ENCODE measurements at places on chromosomes 13 and 19.

GRCh38 chr13:40024967-40025714 is 369.7 kb downstream of the COG6 start:
- DNase-seq: no peak

DNA sequence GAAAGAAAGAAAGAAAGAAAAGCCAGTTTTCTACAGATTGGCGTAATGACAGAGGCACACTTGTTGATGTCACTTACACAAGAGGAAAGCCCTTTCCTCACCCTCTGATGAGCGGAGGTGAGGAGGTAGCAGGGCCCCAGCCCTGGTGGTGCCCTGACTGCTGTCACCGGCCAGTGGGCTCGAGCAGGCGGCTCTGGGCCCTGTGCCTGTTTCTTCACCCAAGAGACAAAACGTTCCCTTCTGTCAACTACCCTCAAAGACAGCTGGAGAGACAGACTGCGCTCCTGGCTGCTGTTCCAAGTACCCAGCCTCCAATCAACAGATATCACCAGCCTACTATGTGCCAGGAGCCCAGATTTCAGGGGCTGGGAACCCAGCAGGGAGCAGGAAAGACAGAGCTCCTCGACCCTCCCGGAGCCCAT is 10.1 kb downstream of the EPS15L1 start:
- no peak for DNase-seq

- no peak for DNase-seq
Measured at GRCh38 chr13:20901668-20902437, 693 bp downstream of the XPO4 start.

DNA sequence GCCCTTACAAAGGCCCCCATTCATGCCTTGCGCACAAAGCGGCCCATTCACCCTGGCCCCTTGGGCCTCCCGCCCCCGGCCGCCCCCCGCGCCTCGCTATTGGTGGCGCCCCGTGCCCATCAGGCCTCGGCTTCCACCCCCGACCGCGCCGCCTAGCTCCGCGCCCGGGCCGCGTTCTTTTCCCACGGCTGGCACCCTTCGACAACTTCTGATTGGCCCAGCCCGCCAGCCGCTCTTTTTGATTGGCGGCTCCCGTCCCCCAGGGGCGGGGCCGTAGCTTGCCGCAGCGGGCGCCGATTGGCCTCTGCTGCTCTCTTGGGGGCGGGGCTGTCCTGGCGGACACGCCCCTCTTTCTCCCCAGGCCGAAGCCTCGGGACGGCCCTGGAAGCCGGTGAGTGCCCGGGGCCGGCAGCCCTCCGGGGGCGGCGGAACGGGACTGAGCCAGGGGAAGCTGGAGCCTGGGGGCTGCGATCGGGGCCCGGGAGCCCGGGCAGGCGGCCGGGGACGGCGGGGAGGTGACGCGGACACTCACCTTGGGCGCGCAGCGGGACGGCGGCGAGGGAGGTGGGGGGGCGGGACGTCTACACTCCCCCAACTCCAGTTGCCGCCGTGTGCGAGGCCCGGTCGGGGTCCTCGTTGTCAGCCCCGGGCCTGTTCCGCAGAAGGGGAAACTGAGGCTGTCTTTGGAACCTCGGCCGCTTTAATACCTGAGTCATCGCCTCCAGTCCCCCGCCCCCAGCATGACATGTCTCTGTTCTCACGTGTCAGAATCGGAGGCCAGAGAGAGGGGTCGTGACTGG is at the start of gene MYH14:
TSS of gene MYH14 (plus strand) at position 342 of the 800 bp plus-strand sequence. CDS start 6,744 bp downstream, outside the sequence.
- DNase-seq: no peak

GRCh38 chr19:41541990-41542584 is 33.9 kb upstream of the CEACAM21 start:
- peak; percentile 92 for DNase-seq

GRCh38 chr13:68050761-68051160 is 820.6 kb upstream of the PCDH9 start:
- no peak for DNase-seq

DNA sequence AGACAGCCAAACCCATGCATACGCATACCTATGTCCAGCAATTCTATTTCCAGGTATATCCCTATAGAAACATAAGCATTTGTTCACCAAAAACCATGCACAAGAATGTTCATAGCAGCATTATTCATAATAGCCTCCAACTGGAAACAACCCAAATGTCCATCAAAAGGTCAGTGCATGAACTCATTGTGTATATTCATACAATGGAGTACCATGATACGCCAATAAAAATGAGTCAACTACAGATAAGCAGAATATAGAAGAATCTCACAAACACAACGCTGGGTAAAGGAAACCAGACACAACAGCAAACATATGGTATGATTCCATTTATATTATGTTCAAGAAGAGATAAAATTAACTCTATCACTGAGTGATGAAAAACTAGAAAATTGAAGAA is 23.8 kb downstream of the DEDD2 start:
- DNase-seq: no peak

GRCh38 chr13:101155920-101156319 is 260.4 kb downstream of the NALCN start:
- DNase-seq: no peak

DNA sequence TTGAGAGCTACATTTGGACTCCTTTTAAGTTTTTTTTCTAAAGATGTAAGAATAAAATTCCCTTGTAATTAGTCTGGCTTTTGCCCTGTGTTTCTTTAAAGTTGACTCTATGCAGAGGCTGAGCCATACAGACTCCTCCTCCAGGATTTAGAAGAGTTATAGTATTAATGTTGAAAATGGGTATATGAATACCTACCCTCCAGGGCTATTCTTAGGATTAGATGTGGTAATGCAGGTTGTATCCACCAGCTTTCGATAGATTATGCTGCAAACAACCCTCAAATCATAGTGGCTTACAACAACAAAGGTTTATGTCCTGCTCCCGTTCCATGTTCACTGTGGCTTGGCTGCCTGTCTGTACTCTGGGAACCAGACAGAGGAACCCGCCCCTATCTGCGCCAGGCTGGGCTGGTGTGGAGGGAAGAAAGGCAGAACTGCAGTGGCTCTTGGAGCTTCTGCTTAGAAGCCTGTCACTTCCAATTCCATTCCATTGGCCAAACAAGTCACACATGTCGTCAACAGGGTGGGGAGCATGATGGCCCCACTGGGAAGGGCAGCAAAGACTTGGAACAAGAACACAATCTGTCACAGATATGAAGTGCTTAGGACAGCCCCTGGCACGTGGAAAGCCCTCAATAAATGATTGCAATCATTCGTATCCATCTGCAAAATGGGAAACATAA is 290.8 kb downstream of the FOXO1 start:
- no peak for DNase-seq

All from activated effector memory CD4-positive, alpha-beta T cell treated with anti-CD3 and anti-CD28 coated beads, Interleukin-2, amount 50 U/mL, for 16 hours (primary cell).